ENCODE measurements at places on chromosomes 13 and 19.

GRCh38 chr19:41325947-41326706 lies 16.2 kb downstream of the CCDC97 start:
- no peak for DNase-seq

- no peak for DNase-seq
These were observed 374.5 kb downstream of the KCNRG start for GRCh38 chr13:50389726-50390125.

DNA sequence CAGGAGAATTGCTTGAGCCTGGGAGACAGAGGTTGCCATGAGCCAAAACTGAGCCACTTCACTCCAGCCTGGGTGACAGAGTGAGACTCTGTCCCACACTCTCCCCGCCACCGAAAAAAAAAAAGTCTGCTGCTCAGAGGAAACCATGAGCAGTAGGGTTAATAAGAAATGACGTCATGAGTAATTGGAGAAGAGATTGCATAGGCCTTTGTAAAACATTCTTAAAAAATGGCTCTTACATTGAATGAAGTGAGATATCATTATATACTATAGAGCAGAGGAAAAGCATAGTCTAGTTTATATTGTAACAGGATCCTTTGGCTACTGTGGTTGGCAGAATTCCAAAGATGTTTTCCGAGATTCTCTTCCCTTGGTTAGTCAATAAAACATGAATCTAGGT lies 228.2 kb downstream of the PCDH20 start:
- no peak for DNase-seq

- no peak for DNase-seq
These were observed 27.8 kb downstream of the CARM1 start for GRCh38 chr19:10899151-10899653.

DNA sequence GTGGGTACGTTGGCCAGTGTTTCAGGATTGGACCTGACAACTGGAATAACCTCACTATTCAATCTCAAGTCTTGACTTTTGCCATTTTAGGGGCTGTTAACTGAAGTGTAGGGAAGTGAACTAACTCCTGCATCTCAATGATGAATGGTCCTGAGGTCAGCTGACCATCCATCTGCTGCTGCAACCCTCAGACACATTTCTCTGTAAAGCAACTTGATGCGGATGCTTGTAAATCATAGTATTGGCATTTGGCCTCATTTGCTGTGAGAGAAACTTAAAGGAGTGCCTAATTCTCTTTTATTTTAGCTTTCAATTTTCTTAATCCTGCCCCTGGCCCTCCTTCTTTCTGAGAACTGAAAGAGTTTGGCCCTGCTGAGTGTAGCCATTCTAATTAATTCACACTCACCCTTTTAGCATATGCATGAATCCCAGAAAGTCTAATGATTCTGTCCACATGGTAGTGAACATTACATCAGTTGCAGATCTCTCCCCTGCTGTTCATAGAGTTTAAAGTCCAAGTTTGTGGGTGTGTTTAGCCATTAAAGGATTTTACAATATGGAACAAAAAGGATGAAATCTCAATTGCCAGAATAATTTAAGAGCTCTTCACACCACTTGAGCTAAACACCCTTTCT lies 1531.4 kb upstream of the SLC10A2 start:
- no peak for DNase-seq

DNA sequence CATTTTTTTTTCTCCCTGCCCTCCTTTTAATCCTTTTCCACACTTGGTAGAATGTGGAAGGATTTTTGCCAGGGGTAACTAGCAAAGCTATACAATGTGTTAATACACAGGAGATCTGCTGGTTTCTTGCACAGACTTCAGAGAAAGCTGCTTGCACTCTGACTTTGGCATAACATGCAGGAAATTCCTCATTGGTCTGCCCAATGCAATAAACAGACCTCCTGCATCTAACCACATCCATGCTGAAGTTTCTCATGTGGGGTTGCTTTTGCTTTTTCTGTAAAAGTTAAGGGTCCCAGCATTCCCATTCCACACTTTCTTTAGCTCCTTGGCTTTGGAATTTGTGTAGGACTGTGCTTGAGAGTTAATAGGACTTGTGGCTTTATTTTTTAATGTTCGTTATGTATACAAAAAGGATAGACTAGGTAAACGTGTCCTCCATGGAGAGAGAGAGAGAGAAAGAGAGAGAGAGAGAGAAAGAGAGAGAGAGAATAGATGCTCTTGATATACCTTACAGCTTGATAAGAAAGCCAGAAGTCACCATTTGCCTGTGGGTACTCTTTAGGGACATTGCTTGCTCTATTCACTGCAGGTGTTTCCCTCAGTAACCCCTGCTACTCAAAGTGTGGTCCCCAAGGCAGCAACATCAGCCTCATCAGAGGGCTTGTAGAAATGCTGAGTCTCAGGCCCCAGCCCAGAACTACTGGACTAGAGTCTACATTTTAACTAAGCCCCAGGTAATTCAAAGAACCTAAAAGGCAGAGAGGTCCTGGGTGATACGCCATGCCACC lies 170.5 kb downstream of the SHISA2 start:
- no peak for DNase-seq

- no peak for DNase-seq
These were observed 155.7 kb downstream of the ENOX1 start for GRCh38 chr13:43631106-43631505.

DNA sequence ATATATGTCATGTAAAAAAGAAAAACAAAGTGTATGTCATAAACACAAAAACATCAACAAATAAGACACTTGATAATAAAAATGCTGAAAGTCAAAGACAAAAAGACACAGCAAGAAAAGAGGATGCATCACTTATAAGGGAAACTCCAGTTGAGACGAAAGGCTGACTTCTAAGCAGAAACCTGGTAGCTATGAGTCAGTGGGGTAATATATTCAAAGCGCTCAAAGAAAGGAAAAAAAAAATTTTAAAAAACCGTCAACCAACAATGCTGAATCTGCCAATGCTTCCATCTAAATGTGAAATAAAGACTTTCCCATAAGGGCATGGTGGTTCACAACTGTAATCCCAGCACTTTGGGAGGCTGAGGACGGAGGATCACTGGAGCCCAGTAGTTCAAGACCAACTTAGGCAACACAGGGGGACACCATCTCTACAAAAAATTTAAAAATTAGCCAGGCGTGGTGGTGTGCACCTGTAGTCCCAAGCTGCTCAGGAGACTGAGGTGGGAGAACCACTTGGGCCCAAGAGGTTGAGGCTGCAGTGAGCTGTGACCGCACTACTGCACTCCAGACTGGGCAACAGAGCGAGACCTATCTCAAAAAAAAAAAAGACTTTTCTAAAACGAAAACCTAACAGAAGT lies 24.0 kb downstream of the USP12 start:
- DNase-seq: no peak

DNA sequence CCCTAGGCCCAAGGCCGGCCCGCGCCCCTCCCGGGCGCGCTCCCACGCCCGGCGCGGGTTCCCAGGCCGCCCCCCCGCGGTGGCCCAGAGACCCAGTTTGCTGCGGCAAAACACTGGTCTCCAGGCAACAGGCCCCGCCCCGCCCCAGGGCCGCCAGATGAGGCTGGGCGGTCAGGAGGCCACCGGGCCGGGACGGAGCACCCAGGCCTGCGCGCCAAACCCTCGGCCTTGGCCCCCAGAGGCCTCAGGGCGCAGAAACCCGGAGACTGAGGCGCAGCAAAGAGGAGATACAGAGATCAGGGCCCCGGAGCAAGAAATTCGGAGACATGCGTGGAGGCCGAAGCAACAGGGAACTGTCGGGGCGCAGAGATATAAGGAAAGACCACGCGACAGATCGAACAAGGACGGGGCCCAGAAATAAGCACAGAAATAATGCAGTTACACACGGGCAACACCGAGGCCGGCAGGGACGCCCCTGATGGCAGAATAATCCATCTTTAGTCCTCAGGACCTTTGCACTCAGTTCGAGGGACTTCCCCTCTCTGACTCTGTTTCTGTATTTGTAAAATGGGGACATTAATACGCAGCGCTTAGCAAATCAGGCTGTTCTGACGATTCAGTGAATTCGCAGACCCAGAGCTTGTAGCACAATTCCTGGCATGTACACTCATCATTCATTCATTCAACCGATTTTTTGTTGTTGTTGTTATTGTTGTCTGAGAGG lies 20.8 kb upstream of the ERCC1 start:
- no peak for DNase-seq

- DNase-seq: no peak
These were observed 10.4 kb downstream of the UPF1 start for GRCh38 chr19:18842166-18842565.

- no peak for DNase-seq
These were observed 62.9 kb upstream of the SPATA13 start for GRCh38 chr13:24097667-24098066.

- DNase-seq: no peak
These were observed 7.0 kb upstream of the POMP start for GRCh38 chr13:28651810-28652401.

- DNase-seq: peak; percentile 5
These were observed 13.3 kb upstream of the ACP7 start for GRCh38 chr19:39070888-39071287.

DNA sequence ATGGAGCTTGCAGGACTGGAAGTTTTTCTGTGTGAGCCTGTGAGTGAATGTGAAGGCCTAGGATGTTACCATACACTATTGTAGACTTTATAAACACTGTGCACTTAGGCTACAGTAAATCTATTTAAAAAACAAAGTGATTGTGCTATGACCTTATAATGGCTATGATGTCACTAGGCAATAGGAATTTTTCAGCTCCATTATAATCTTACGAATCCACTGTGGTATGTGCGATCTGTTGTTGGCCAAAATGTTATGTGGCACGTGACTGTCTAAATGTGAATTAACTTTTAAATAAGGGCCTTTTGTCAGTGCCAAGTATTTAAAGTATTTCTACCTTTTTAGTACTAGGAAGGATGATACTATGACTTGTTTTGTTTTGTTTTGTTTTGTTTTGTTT lies 54.9 kb downstream of the DPY19L3 start:
- DNase-seq: peak; percentile 41

DNA sequence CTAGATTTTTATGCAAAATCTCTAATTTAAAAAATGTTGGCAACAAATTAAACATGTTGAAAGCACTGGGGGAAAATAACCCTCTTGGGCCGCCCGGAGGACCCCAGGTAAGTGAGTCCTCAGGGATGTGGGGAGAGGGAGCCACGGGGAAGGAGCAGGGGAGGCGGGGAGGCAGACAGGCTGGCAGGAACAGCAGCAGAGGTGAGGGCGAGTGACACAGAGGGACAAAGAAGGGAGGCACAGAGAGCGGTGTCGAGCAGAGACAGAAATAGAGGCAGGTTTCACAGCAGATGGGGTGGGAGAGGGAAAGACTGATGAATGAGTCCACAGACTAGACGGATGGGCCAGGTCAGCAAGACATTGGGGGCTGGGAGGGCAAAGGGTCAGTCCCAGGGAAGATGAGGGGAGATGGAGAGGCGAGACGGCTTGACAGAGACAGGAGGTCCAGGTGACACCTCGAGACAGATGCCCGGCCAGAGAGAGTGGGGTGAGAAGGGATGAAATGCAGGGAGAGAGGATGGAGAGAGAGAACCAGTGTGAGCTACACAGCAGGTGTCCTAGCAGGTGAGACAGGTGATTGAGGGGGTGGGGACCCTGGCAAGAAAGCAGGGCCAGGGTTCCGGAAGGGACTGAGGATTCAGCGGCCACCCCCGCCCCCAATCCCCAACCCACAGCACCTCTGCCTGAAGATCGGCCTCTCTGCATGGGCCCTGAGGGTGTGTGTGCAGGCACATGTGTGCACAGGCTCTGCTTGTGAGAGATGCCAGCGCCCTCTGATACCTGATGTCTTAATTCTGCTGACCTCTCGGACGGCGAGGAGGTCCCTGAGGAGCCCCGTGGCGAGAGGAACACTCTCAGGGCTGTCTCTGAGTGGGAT lies 3.8 kb downstream of the LRRC4B start:
- no peak for DNase-seq

DNA sequence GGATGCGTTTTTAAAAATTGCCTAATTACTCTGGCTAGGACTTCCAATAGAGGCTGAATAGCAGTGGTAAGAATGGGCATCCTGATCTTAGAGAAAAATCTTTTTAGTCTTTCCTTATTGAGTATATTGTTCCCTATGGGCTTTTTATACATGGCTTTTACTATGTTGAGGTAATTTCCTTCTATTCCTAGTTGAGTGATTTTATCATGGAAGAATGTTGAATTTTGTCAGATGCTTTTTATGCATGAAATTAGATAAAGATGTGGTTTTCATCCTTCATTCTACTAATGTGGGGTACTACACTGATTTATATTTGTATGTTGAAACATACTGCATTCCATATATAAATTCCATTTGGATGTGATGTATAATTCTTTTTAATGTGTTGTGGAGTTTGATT lies 2673.8 kb downstream of the PCDH9 start:
- no peak for DNase-seq

DNA sequence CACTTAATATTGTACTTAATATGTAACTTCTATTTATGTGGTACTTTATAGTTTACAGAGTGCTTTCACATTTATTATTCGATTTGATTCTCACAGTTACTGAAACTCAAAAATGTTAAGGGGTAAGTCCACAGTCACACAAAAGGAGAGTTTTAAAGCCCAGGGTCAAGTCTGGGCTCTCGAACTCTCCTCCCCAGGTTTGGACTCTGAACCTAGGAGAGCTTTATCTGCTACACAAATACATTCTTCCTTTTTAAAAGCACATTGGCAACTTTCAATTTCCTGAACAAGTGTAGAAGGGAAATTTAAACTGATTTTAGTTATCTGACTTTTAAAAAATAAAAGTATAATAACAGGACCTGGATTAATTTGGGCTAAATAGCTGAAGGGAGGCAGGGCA lies 139.2 kb downstream of the ZAR1L start:
- no peak for DNase-seq

DNA sequence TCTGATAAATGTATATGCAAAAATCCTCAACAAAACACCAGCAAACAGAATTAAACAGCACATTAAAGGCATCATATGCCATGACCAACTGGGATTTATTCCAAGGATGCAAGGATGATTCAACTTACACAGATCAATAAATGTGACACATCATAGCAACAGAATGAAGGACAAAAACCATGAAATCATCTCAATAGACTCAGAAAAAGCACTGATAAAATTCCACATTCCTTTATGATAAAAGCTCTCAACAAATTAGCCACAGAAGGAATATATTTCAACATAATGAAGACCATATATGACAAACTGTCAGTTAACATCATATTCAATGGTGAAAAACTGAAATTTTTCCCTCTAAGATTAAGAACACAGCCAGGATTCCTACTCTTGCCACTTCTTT lies 691.6 kb downstream of the DIAPH3 start:
- no peak for DNase-seq

DNA sequence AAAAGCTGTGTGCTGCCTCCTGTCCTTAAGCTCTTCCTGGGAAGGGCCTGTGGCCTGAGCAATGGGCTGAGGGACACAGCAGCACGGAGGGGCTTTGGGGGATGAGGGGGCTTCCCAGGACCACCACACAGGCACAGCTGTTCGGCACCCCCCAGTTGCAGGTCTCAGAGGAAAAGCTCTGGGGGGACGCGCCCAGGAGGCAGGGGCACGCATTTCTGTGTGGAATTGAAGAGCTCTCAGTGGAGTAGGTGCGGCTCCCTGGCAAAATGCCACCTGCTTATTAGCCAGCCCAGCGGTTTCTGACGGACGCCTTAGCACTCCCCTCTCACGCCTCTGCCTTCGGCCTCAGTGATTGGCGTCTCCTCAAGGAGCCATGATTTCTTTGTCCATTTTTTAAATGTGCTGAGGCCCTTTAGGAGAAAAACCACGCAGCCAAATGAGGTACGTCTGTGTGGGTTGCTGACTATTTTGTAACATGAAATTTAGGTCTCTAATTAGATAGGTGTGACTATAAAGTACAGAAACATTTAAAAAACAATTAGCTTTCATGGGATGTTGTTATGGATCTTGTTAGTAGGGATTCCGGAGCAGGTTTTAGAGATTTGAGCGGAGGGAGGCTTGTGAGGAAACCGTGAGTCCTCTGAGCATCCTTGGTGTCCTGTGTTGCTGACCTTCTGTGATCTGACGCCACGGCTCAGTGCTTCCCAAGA lies 4.0 kb downstream of the MCF2L start:
- DNase-seq: no peak

GRCh38 chr13:89577301-89577700 lies 1770.2 kb upstream of the MIR17HG start:
- DNase-seq: no peak
